ENCODE measurements at places on chromosomes 13 and 19. TPM values are rescaled to one million over a fixed set of nuclear protein-coding genes. Genes with fewer than 3 reads are reported as not detected.

- DNase-seq = no peak
These were observed 25.1 kb downstream of the TMPRSS9 start for GRCh38 chr19:2385053-2385721.

GRCh38 chr19:4932711-4933110, 23.4 kb downstream of the UHRF1 start:
- no peak for DNase-seq

GRCh38 chr13:70523622-70524021, 415.4 kb upstream of the KLHL1 start:
- no peak for DNase-seq

DNA sequence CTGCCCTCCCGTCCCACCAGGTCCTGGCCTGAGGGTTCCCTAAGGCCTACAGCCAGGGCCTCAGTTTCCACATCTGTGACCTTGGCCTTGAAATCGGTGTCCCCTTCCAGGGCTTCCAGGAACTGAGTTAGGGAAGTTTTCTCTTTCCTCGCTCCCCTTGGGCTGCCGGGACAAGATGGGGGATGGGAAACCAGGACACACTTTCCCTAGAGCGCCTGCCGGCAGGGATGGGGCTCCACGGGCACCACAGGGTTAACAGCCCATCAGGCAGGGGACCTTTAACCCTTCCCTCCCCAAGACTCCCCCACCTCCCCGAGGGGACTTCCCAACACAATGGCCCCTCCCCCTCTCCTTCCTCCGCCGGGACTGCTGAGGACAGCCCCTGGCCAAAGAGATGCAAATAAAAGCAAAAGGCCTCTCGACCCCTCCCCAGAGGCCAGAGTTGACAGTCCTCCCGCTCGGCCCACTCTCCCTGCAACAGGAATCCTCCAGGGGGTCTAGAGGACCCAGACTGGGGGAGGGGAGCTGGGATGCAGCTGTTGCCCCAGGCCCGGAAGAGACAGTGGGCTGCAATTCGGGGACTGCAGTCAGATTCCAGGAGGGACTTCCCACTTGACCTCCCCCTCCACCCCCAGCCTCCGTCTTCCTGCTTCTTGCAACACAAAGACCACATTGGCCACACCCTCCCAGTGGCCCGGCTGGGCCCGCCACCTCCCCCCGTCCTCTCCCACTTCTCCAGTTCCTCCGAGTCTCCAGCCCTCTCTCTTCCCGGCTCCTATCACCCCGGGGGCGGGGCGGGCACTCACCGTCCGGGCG, 3.4 kb downstream of the BBC3 start:
- DNase-seq = no peak

- DNase-seq = no peak
These were observed 1.4 kb upstream of the SLC7A9 start for GRCh38 chr19:32870981-32871451.

GRCh38 chr19:8306235-8307054, 1.7 kb downstream of the CD320 start:
- no peak for DNase-seq

GRCh38 chr19:49581007-49581508, at the start of gene PRRG2:
Gene PRRG2, plus strand, starts transcription at chr19:49581316. Its CDS starts 1,904 bp downstream, at chr19:49583220.
- peak; percentile 20 for DNase-seq

DNA sequence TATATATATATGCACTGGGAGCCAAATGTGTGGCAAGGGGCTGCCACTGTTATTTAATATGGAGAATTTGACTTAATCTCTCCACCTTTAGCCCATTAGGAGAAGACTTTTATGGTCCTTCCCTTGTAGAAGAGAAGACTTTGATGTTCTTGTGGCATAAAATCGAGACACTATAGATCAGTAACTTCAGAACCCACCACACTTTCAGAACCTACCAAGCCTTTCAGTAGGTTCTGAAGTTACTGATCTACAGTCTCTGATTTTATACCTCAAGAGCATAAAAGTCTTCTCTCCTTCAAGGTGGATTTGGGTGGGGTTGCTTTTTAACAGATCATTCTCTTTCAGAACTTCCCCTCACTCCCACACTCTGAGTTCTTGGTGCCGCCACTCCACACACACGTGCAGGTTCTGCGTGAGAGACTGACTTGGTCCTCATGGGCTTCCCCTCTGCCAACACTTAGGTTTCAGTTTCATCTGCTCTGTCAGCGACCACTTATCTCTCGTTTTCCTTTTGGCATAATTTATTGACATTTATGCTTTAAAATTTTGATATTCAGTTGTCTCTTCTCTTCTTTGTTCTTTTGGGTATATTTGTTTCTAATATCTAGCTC, 213.4 kb upstream of the PCDH17 start:
- DNase-seq = no peak

DNA sequence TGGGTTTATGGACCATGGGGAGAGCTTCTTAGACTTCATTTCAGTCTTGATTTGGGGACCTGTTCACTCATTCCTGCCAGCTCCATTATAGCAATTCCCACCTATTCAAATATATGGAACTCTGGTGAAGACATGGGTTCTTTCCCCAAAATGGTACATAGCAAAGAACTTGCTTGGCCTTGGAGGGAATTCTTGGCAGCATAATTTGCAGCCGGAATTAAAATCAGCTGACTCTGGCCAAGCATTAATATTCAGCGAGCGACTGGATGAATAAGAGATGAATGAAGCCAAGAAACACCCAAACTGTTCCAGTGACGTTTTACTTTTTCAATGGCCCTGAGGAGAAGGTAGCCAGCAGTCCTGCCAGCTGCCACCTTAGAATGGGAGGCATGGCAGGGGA, 88.4 kb upstream of the SOX1 start:
- DNase-seq = no peak

GRCh38 chr19:45218911-45219743, 26.1 kb downstream of the EXOC3L2 start:
- DNase-seq = no peak

DNA sequence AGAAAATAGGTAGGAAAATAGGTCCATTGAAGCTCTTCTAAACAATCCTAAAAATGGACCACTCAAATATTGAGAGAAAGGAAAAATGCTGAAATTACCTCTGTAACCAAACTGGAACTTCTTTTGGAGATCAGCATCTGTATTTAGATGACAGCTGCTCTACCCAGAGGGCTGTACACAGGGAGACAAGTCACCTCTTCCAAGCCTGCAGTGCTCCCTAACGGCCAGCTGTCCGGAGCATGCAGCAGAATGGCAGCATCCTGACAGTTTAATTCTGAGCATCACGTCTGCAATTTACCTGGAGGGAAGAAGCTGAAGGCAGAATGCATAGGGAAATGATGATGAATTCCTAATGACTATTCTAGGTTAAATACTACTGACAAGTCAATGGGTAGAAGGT, 62.8 kb upstream of the DIAPH3 start:
- DNase-seq = no peak

DNA sequence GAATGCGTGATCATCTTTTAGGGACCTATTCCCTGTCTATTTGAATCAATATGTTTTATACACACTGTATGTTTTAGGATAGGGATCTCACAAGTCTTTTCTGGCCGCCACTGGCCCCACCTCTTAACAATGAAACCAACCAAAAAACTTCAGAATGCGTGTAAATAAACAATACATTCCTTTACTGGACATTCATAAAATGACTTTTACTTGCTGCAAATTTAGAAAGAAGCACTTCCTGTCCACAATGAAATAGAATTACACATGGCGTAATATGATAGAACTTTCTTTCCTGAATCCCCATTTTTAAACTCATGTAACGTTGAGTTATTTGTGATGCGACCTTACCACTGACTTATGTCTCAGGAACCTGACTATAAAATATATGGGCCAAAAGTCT, 233.6 kb downstream of the SLITRK6 start:
- no peak for DNase-seq

DNA sequence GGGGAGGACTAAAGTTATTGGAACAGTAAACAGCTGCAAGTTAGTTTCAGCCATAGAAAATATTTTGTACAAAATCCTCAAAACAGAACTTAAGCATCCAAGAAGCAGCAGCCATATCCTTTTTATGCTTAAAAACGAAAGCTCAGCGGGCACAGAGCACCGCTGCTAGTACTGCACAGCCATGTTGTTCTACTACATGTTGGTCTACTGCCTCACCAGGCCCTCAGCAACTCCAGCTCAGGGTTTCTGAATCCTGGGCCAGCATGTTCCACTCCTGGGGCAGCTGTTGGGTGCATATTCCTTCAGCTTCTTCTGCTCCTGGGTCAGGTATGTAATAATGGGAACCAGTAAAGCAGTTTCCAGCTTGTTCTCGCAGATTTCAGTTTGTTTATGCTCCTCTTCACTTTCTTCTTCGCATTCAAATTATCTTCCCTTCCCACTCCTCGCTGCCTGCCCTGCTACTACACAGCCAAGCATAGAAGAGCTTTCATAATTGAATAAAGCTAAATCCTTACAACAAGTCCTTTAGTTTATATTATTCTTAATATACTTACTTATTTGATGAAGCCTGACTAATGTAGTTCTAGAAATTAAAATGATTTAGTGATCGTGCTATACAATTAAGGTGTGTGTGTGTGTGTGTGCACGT, 820.5 kb upstream of the ATXN8OS start:
- no peak for DNase-seq

DNA sequence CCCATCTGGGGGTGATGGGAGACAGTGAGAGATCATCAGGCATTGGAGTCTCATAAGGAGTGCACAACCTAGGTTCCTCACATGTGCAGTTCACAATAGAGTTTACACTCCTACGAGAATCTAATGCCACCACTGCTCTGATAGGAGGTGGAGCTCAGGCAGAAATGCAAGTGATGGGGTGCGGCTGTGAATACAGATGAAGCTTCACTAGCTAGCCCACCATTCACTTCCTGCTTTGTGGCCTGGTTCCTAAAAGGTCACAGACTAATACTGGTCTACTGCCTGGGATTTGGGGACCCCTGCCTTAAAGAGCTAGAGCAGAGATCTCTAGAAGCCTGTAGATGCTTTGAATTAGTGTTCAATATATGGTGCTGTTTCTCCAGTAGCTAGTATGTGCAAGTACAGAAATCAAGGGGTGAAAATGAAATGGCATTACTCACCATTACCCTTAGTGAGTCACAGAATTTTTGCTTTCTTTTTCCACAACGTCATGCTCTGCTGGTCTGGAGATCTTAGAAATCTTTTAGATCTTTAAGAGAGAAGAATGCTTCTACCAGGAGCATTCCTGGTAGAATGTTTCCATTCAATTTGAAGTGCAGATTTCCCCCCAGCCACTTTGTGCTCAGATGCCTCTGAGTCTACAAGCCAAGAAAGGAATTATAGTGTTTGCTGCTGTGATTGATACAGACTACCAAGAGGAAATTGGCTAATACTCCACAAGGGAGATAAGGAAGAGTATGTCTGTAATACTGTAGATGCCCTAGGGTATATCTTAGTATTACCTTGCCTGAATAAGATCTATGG, 2301.2 kb downstream of the PCDH9 start:
- DNase-seq = no peak

- no peak for DNase-seq
These were observed 1.1 kb downstream of the ZSCAN18 start for GRCh38 chr19:58096884-58097283.

- DNase-seq = no peak
These were observed 347.9 kb downstream of the FGF9 start for GRCh38 chr13:22018836-22019210.

GRCh38 chr19:28497137-28497536, 715.8 kb downstream of the UQCRFS1 start:
- DNase-seq = no peak

- no peak for DNase-seq
These were observed 5.9 kb upstream of the GDF15 start for GRCh38 chr19:18379803-18380747.

- no peak for DNase-seq
These were observed 466.7 kb downstream of the MYO16 start for GRCh38 chr13:109096101-109096500.

The CYP2A7 gene
- not detected for total RNA-seq

The CCDC106 gene
- 1.3 TPM for total RNA-seq

The ZNF723 gene
- not detected for total RNA-seq

The FGF21 gene
- not detected for total RNA-seq

The ADGRE1 gene
- 1.4 TPM for total RNA-seq

The IGFL2 gene
- not detected for total RNA-seq

The ZNF221 gene
- 0.25 TPM for total RNA-seq

The LILRA1 gene
- total RNA-seq = not detected

The ZNF729 gene
- not detected for total RNA-seq

The FGF9 gene
- total RNA-seq = 7.6 TPM

The ZNF180 gene
- 8.5 TPM for total RNA-seq

The ZNF85 gene
- total RNA-seq = 3.7 TPM

The PALM3 gene
- total RNA-seq = not detected

The FFAR3 gene
- total RNA-seq = not detected

The NAPSA gene
- 1.00 TPM for total RNA-seq
